ENCODE measurements at places on chromosomes 12 and 14.

DNA sequence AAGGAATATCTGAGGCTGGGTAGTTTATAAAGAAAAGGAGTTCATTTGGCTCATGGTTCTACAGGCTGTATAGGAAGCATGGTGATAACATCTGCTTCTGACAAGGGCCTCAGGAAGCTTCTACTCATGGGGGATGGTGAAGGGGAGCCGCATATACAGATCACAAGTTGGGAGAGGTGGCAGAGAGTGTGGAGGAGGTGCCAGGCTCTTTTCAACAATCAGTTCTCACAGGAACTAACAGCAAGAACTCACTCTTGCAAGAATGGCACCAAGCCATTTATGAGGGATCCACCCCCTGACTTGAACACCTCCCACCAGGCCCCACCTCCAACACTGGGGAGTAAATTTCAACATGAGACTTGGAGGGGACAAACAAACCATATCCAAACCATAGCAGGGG lies 3.5 kb upstream of the TSPAN11 start:
- no peak for DNase-seq

DNA sequence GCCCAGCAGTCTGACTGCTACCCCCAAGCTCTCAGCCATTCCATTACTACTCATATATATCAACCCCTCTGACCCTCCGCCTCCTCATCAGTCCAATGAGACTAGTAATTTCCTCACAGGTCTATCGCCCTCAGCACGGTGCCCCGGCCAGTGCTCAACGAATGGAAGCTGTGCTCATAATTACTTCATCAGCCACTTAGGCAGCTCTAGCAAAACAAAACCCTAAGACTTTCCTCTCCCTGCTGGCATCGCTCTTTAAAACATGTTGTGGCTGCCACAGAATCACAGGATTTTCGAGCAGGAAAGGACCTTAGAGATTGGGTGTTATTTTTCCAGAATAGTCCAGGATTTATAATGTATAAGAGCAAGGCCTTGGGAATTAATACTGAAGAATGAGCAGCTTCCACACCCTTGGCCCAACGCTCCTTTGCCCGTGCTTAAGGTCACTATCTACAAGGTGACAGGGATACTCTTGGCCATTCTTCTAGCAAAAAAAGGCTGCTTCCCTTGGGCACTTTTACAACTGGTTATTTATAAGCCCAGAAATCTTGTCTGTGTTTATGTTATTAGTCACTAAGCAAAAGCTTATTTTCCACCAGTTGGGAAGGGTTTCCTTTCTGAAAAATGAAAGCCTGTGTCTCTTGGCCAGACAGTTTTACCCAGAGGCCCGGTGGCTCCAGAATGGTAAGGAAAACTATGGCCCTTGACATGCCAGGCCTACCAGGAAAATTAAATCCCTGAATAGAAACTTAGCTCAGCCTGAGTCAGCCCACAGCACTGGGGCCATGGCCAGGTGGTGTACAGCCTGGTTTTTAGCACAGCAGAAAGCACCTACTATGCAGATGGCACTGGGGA lies 47.9 kb downstream of the NUAK1 start:
- DNase-seq, result peak; percentile 60

GRCh38 chr14:61719344-61720293 lies 24.3 kb downstream of the HIF1A start:
- DNase-seq, result no peak

DNA sequence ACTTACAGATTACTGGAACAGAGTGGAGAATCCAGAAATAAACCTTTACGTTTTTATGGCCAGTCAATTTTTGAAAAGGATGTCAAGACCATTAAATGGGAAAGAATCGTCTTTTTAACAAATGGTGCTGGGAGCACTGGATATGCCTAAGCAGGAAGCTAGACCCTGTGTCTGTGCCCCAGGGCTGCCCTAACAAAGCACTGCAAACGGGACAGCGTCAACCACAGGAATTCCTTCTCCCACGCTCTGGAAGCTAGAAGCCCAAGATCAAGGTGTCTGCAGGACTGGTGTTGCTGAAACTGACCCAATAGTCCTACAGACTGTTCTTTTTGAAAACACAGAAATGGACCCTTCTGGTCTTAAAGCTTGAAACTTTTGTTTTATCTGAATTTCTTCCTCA lies 9.3 kb upstream of the TMEM121 start:
- no peak for DNase-seq

DNA sequence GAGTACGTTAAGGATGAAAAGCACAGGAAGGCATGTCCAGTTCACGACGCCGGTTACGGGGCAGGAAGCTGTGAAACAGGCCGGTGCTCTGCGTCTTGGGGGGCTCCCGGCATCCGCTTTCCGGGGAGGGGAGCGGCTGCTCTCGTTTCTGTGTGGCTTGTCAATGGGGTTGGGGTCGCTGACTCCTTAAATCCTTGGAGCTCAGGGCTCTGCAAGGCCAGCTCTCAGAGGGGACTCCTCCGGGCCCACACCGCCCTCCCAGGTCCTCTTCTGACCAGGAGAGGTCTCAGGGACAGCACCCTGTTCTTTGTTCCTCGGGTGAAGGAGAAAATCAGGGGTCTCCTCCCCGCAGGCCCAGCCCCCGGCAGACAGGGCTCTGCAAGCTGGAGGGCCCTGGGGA lies 78.1 kb downstream of the GALNT9 start:
- no peak for DNase-seq

DNA sequence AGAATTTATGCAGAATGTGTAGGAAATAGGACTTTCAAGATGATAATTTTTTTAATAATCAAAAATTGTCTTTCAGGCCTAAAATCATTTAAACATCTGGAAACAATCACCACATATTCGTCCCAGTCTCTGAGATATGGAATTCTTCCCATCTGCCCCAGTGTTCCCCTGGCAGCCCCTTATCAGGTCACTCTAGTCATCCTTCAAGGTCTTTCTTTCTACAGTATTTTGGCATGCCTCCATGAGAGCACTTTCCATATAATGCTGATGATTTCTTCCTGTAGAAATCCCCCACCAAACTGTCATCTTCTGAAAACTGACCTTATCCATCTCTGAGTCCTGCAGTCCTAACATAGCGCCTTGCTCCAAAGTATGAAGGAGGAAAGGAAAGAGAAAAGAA lies 422.1 kb downstream of the RPS29 start:
- no peak for DNase-seq

DNA sequence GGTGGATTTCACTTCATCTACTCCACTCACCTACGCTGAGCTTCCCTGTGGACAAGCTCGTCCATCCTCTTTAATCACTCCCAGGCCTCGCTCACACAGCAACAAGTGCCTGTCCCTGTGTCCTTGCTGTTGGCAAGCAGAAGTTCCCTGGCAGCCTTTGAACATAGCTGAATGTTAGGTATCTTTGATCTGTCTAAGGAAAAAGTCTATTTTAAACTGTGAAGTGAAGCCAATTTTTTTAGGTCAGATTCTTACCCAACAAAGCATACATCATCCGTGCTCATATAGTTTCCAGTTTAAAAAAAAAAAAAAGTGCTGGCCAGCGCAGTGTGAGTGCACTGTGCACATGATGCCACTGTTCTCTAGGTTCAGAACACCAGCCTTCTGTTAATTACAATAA lies 36.3 kb downstream of the PPP2R5C start:
- DNase-seq, result no peak

DNA sequence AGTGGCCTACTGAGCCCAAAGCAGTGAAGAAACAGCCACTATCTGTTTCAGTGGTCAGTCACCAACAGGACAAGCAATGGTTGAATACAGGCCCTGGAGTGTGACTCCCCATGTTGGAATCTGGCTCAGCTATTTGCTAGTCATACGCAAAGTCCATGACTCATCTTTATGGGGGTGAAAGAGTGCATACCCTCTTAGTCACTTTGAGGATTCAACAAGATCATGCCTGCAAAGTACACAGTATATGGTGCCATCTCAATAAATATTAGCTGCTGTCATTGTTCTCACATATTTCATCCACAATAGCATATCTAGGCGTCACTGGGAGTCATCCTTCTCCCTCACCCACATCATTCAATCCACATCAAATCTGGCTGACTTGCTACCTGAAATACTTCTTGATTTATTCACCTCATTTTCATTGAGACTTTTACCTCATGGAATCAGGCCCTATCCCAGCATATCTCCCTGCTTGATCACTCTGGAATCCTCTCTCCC lies 26.4 kb upstream of the STAB2 start:
- peak; percentile 65 for DNase-seq
